ENCODE measurements at places on chromosomes 4 and X.

- no peak for DNase-seq
Measured at GRCh38 chrX:19827088-19827487, 60.3 kb downstream of the SH3KBP1 start.

DNA sequence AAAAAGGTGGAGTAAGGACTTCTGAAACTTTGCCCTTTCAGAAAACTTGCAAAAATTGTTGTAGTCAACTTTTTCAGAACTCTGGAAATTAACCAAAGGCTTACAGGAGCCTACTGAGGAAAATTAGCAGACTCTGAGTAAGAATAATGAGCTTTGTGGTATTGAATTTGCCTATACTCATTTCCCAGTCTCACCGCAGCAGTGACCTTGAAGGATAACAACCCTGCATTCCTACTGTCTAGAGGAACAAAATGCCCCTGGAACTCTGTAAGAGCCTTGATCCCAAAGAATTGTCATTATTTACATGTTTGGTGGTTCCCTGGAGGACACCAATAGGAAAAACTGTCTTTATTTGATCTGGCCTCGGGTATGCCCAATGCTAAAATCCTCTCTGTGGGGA, 57.9 kb downstream of the MND1 start:
- DNase-seq: no peak

DNA sequence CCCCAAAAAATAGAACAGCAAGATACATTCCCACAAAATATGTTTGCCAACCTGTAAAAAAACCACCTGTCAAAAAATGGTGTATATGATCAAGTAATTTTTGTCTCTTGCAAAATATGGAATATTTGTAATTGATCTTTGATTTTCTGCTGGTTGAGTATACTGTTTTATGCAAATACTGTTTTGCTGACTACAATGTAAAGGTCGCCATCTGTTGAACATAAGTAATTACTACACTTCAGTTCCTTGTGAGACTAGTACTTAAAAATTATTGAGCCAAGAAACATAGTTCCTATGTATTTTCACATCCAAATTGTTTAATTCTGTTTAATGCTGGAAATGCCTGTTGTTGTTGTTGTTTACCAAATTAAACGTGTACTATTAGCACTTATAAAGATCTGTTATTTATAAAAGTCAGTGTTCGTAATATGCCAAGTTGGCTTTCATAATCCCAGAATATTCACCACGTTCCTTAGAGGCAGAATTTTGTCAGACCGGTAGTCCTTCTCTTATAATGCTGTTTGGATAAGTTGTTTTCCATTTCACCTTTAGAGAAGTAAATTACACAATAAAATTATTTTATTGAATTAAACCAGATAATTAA, 144.2 kb downstream of the PDLIM5 start:
- peak; percentile 25 for DNase-seq

GRCh38 chr4:138908134-138908533, 107.4 kb upstream of the NOCT start:
- no peak for DNase-seq

- no peak for DNase-seq
Measured at GRCh38 chrX:38192007-38192810, 28.5 kb downstream of the SRPX start.

DNA sequence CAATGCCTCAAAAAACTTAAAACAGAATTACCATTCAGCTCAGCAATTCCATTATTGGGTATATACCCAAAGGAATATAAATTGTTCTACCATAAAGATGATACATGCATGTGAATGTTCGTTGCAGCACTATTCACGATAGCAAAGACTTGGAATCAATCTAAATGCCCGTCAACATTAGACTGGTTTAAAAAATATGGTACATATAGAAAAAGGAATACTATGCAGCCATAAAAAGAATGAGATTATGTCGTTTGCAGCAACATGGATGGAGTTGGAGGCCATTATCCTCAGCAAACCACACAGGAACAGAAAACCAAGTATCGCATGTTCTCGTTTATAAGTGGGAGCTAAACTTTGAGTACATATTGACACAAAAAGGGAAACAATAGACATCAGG, 10.9 kb upstream of the SYNPO2 start:
- no peak for DNase-seq

DNA sequence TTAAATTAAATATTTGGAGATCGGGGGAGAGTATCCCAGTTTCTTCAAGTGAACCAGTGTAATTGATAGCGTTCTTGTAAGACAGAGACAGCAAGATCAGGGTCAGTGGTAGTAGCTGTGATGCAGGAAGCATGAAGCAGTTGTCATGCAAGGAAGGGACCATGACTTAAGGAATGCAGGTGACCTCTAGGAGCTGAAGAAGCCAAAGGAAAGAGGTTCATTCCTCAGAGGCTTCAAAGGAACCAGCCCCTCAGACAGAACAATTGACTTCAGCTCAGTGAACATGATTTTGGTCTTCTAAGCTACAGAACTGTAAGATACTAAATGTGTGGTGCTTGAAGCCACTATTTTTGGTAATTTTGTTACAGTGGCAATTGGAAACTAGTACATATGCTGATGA, 51.6 kb downstream of the GLRB start:
- no peak for DNase-seq

DNA sequence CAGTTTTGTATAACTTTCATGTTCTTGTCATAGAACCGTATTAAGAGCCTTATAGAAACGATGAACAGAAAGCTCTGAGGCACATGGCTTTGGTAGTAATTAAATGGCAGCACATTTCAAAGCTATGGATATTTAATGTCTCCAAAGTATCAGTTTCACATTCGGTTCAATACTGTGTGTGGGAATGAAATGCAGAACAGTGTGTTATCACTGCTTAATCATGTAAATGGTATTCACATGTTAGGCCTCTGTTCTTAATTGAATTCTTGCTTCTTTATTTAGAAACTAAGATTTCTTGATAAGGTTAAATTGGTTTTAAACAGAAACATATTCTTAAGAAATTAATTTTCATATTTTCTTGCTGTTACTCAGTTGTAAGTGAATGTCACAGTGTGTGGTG, 701.0 kb upstream of the PITX2 start:
- no peak for DNase-seq

- DNase-seq: no peak
Measured at GRCh38 chr4:85520765-85521749, 46.1 kb downstream of the ARHGAP24 start.

- no peak for DNase-seq
Measured at GRCh38 chr4:2593003-2593402, 56.6 kb downstream of the FAM193A start.
